ENCODE measurements at places on chromosomes 6 and 20.

- DNase-seq, result no peak
Observed at GRCh38 chr6:154481521-154482013, 28.9 kb downstream of the CNKSR3 start.

DNA sequence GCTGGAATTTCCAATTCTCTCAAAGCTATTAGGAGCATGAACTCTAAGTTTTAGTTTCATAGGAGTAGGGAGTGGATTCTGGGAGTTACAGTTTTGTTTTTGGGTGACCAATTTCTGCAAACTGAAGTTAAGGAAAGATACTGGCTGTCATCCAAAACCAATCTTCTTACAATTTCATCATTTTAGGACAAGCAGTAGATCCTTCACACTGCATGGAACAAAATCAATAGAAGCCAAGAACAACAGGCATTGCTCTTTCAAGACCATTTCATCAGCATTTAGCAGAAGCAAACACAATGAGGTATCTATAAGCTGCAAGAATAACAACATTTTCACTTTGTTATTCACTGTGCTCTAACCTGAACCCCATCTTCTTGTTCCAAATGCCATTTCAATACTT is 173.0 kb downstream of the GMDS start:
- DNase-seq, result no peak

GRCh38 chr20:18851629-18852028 is 38.0 kb downstream of the SCP2D1 start:
- no peak for DNase-seq

- DNase-seq, result no peak
Observed at GRCh38 chr20:62161347-62161746, 17.8 kb downstream of the SS18L1 start.

GRCh38 chr6:14550410-14550809 is 432.8 kb downstream of the CD83 start:
- no peak for DNase-seq

- DNase-seq, result no peak
Observed at GRCh38 chr6:160048471-160048870, 73.1 kb upstream of the SLC22A1 start.

DNA sequence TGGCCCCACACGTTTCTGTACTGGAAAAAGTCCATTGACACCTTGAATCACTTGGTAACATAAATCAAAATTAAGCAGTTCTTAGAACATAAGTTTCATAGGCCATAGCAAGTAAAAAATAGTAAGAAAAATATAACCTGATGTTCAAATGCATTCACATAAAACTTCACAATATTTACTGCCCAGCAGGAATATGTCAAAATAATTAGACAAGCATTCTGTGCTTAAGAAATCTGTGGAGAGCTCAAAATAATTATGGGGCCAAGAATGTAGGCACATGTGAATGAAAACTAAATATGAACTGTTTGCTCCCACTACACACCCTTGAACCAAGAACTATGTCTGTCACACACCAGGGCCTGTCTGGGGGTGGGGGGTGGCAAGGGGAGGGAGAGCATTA is 70.8 kb downstream of the IPCEF1 start:
- no peak for DNase-seq

DNA sequence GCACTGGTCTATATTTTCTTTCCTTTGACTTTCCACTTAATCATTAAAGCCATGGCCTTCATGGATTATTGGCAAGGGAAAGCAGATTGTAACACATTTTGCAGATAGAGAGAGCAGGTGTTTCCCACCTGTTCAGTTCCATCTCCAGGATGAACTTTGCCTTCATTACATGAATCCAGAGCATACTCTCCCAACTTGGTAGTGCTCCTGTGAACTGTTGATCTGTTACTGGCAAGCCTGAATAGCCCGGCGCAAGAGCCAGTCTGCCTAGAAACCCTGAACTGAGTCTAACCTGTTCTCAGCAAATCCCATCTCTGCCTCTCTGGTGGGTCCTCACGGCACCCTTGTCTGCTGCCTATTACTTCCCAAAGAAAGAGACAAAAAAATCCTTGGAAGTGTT is 210.3 kb downstream of the PLCB1 start:
- DNase-seq, result no peak

GRCh38 chr20:9609887-9610502 is 95.6 kb downstream of the LAMP5 start:
- DNase-seq, result no peak

DNA sequence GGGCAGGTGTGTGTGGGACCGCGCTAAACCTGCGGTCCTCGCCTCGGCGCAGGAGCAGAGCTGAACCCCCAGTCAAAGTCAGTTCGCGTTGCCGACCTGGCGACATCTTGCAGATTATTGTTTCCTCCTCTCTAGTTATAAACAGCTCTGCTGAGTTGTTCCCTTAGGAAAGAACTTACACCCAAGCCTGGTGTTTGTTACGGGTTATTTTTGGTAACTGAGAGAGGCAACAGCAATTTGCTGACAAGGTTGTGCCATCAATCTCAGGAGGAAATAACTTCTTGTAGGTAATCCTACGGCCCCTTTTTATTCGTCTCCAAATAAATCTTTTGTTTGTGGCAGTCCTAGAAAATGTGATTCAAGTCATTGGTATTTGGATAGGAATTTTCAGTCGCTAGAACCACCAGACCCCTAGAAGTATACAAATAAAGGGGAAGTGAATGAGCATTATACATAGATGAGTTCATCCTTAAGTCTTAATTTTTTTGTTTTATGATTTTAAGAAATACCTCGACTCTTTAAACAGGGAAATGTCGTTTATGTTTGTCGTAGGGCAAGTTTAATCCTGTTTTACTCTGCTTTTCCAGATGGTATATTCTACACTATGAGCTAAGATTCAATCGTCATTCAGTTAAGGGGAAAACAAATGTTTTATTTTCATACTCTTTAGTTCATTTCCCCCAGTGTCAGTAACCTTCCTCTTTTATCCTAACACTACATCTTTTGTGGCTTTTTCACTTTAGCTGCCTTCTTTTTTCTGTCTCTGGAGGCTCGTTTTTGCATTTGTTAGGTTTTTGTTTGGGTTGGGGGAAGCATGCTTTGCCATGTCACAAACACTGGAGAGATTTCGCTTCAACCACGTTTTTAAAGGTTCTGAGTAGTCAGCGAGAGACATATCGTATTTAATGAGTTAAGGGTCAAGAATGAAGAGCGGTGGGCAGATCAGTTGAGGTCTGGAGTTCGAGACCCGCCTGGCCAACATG is 1.2 kb downstream of the PM20D2 start:
- DNase-seq, result no peak

DNA sequence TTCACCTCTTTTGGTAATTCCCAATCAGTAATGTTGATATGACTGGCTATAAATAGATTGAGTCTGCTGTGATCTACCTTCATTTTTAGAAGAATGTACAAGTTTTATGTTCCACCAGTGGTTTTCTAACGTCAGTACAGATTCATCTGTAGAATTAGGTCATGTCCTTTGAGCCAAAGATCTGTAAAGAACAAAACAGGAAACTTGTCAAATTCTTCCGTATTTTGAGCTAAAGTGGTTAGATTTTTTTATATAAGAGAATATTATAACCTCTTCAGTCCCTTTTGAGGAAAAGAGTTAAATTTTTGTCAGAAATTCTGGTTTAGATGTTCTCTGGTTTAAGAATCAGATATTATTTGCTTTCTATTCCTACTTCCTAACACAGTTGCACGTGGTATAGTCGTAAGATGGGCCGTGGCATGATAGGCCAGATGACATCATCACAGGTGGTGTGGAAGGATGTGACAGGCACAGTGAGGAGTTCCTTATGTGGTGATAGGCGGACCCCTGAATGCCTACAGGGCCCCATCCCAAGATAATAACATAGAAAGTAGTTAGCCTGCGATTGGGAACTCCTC is 62.3 kb downstream of the SNX9 start:
- DNase-seq, result no peak

- no peak for DNase-seq
Observed at GRCh38 chr6:20853828-20854227, 319.6 kb downstream of the CDKAL1 start.

DNA sequence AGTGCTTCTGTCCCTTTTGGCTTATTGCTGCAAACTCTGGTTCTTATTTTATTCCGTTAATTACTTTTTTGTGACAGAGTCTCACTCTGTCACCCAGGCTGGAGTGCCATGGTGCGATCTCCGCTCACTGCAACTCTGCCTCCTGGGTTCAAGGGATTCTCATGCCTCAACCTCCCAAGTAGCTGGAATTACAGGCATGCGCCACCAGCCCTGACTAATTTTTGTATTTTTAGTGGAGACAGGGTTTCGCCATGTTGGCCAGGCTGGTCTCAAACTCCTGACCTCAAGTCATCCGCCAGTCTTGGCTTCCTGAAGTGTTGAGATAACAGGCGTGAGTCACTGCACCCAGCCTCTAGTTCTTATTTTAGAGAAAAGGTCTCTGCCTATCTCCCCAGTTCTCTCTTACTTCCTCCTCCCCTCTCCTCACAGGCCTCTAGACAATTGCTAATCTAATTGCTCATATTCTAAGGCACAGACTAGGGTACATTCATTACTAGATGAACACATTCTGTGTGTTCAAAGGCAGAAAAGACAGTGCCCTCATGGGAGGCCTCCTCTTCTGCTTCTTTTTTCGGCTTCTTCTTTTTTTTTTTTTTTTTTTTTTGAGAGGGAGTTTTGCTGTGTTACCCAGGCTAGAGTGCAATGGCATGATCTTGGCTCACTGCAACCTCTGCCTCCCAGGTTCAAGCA is 27.0 kb downstream of the EDEM2 start:
- no peak for DNase-seq

- no peak for DNase-seq
Observed at GRCh38 chr6:109087661-109088264, 6.9 kb downstream of the SESN1 start.

DNA sequence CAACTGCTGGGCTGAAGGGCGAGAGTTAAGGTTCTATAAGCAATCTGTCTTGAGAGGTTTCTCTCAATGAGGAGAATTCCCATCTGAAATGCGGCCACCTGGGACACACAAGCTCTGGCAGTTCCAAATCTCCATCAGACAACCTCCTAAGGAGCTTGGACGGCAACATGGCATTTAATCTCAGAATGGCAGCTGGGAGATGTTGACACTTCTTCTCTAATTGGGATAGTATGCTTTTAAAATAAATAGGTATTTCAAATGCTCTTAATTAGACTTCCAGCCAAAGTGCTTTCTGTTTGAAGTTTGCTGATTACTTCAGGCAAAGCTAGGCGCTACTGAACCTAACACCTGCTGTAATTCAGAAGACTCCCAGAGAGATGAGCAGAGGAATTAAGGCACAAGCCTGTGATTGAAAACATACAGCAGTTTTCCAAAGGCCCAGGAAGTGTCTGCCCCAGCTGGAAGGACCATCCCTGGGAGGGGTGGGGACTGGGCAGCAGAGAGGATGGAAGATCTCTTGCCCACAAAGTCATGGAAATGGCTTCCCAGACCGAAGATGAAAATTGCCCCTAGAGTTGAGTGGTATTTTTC is 59.1 kb upstream of the KCNK16 start:
- no peak for DNase-seq

DNA sequence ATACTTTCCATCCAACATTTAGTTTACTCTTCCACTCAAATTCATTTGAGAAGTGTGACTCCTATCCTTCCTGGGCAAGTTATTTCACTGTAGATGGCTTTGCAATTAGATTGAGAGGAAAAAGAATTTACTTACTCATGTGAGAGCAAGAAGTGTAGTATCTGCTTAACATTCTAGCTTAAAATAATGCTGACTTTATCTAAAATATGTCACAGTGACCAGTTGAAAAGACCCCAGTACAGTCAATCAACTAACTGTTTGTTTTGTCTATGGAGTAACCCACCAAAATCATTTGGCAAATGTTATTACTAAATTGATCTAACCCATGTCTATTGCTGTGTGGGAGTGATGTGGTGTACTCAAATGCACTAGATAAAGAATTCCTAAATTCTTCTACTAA is 8.9 kb upstream of the TCF21 start:
- no peak for DNase-seq

GRCh38 chr6:30935018-30935417 is 3.0 kb upstream of the SFTA2 start:
- DNase-seq, result no peak

DNA sequence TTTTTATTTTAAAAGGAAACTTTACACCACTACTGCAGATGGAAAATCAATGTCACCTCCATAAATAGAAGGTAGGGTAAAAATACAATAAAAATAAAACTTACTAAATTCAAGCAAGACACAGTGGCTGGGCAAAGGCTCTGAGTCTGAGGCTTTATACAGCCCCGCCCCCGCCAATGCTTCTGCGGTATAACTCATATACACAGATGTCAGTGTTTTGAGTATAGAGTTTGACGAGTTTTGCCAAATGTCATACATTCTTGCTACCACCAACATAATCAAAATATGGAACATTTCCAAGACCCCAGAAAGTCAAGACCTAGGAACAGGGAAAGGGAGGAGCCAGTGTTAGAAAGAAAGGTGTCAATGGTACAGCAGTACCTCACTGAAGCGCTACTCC is 12.8 kb downstream of the NFATC2 start:
- DNase-seq, result peak; percentile 50

DNA sequence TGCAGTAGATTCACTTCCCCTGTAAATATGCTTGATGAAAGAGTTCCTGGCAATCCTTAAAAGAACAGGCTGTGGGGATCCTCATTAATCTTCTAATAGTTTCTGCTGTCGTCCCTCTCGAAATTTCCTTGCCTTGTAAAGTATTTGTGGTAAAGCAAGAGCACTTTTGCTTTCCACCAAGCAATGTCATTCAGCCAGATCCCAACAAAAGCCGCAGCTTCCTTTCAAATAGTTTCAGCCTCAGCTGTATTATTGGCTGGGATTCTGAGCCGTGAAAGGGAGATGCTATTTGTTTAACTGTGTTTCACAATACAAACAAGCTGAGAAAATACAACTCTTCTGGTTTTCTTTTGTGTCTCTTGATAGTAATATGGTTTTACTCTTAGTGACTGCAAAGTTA is 48.9 kb upstream of the EPHA7 start:
- no peak for DNase-seq

DNA sequence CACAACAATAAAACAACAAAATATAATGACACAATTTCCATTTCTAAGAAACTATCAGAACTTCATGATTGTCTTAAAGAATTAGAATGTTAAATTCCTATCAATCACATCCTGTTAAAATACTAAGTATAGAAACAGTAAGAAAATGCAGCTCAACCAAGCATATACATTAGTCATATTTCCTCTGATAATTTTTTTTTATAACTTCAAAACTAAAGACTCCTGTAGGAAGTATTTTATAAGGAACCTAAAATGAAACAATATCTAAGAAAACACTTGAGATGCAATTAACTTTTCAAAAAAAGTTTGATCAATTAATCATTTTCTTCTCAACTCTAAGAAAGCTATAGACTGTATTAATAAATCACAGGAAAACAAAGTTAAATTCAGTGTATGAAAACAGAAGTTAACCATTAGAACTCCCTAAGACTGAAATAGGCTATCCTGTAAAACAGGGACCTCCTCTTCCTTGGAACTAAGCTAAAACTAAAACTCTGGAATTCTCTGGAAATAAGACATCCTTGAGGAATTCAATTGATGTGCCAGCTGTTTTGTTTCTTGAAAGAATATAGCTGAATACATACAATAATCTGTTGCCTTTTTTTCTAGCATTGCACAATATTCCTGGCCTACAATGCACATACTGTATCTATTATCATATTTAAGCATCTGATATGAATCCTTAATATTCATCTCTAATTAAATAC is 19.8 kb downstream of the FKBP5 start:
- DNase-seq, result no peak

Data from stimulated activated CD8-positive, alpha-beta memory T cell treated with anti-CD3 and anti-CD28 coated beads, Interleukin-12 subunit alpha, Interleukin-12 subunit beta, amount 100 ng/mL, for 4 hours (primary cell).